Upper lobe of right lung (tissue), 1 donor: ENCODE measurements at places on chromosomes 13 and 19.

DNA sequence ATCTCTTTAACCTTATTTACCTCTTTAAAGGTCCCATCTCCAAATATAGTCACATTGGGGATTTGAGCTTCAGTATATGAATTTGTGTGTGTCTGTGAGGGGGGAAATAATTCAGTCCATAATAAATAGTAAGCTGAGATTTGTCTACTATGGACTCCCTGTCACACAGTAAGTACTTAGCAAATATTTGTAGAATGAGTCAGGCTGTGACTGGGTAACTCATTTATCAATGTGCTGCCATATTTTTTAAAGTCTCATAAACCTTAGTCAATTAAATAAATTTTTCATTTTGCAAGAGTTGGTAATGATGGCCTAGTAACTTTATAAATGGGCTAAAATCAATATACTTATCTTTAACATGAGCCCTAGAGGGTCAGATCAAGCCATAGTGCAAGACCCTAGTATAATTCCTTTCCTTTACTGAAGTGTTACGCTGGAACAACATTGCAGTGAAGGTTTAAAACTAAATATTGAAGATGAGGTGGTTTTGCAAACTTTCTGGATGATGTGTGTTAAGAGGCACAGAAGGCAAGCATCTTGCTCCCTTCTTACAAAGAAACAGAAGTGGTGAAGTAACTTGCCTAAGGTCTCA is 305.1 kb downstream of the KCNRG start:
- H3K4me1 ChIP-seq, result peaks cover 6% of the 10 kb centered on the region
- DNase-seq, result no peak
- H3K27me3 ChIP-seq, result no peaks in the 10 kb centered on the region
- no peaks in the 10 kb centered on the region for H3K36me3 ChIP-seq
- H3K4me3 ChIP-seq, result no peak overlapping the region
- no peak overlapping the region for H3K27ac ChIP-seq

GRCh38 chr19:42242069-42242511 is 312 bp downstream of the GSK3A start:
- H3K4me3 ChIP-seq, result peak overlapping the region; percentile 88
- peaks cover 32% of the 10 kb centered on the region for H3K4me1 ChIP-seq
- DNase-seq, result no peak
- H3K27ac ChIP-seq, result peak overlapping the region; percentile 87
- peaks cover 11% of the 10 kb centered on the region for H3K36me3 ChIP-seq
- no peaks in the 10 kb centered on the region for H3K27me3 ChIP-seq

DNA sequence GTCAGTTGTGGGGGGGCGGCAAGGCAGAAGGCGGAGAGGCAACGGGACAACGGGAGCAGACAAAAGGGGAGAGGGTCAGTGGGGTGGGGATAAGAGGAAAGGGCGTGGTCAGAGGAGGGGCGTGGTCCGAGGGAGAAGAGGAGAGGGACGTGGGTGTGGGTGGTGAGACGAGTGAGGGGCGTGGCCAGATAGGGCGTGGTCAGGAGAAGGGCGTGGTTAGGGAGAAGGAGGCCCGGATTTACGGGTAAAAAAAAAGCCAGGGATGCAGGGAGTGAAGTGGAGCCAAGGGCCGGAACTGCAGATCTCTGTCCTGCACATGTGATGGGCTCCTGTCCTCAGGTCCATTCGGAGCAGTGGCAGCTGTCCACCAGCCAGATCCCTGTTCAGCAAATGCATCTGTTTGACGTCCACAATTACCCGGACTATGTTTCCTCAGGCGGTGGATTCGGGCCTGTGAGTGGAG is 21.5 kb downstream of the CPT1C start:
- H3K27ac ChIP-seq, result no peak overlapping the region
- no peaks in the 10 kb centered on the region for H3K27me3 ChIP-seq
- H3K4me1 ChIP-seq, result peaks cover 3% of the 10 kb centered on the region
- H3K36me3 ChIP-seq, result no peaks in the 10 kb centered on the region
- H3K4me3 ChIP-seq, result no peak overlapping the region

DNA sequence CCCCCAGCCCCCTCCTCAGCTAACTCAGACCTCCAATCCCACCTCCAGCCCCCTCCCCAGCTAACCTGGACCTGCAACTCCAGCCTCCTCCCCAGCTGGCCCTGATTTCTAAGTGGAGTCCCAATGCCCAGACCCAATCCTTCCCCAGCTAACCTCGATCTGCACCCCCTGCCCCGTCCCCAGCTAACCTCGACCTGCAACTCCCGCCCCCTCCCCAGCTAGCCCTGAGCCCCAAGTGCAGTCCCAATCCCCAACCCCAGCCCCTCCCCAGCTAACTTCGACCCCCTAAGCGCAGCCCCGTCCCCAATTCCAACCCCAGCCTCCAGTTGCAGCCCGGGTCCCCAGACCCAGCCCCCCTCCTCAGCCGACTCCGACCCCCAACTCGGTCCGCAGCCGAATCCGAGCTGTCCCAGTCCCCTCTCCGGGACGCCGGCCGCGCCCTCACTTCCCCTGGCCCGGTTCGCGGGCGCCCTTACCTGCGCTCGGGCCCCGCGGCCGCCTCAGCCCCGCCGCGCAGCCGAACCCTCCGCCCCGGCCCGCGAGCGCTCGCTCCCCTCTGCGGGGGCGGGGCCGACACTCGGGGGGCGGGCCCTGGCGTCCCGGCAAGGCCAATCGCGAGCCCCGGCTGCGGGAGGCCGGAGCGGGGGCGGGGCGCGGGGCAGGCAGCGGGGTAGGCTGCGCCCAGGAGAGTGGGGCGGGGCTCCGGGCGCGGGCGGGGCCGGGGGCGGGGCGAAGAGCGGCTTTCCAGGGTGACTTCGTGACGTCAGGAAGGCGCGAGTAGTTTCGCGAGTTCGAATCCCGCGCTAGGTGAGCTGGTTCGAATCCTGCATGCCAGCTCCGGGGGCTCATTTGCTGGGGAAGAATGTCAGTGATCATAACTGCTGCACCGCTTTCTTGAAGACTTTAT is at the start of gene GNG7:
GNG7 (minus strand) TSS at position 525 of the 907 bp plus-strand sequence. CDS start 182,006 bp downstream, outside the sequence.
- no peaks in the 10 kb centered on the region for H3K4me1 ChIP-seq
- no peaks in the 10 kb centered on the region for H3K36me3 ChIP-seq
- H3K27ac ChIP-seq, result no peak within 1 kb of the TSS

- H3K27me3 ChIP-seq, result peaks cover 13% of the 10 kb centered on the region
- no peak overlapping the region for H3K27ac ChIP-seq
- no peaks in the 10 kb centered on the region for H3K4me1 ChIP-seq
Measured at GRCh38 chr19:17618936-17619335, 63.5 kb downstream of the COLGALT1 start.

- no peaks in the 10 kb centered on the region for H3K4me1 ChIP-seq
- no peak for DNase-seq
- H3K4me3 ChIP-seq, result no peak overlapping the region
- H3K27me3 ChIP-seq, result no peaks in the 10 kb centered on the region
- no peaks in the 10 kb centered on the region for H3K36me3 ChIP-seq
Measured at GRCh38 chr13:41145136-41145908, 12.7 kb upstream of the KBTBD6 start.

- no peak for DNase-seq
- no peak overlapping the region for H3K27ac ChIP-seq
- no peaks in the 10 kb centered on the region for H3K27me3 ChIP-seq
- H3K36me3 ChIP-seq, result no peaks in the 10 kb centered on the region
- H3K4me1 ChIP-seq, result no peaks in the 10 kb centered on the region
- no peak overlapping the region for H3K4me3 ChIP-seq
Measured at GRCh38 chr13:109381546-109382180, 404.7 kb downstream of the IRS2 start.

DNA sequence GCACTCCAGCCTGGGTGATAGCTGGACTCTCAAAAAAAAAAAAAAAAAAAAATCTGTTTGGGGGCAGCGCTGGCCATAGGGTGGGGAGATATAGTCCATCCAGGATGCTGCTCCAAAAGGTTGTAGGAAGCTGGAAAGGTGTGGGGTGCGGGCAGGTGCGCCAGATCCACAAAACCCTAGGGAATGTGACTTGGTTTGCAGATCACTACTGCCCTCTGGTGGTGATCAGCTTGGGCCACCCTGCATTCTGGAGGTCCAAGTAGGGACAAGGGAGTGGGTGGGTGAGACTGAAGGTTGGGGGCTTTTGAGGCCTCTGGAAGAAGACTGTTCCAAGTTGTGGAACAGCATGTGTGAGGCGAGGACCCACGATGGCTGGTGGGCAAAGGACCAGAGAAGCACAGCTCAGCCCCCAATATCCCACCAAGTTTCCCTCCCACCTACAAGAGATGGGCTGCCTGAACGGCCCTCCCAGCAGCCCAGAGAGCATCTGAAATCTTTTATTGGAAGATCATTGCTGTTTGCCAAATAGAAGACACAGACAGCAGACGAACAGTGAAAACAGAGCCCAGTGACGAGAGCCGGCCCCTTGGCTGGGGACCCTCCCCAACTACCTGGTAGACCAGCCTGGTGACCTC is 10.4 kb upstream of the TYK2 start:
- H3K4me3 ChIP-seq, result no peak overlapping the region
- no peak overlapping the region for H3K27ac ChIP-seq
- peak; percentile 77 for DNase-seq
- peaks cover 49% of the 10 kb centered on the region for H3K36me3 ChIP-seq

- H3K27ac ChIP-seq, result peak overlapping the region; percentile 95
- H3K36me3 ChIP-seq, result peaks cover 16% of the 10 kb centered on the region
- H3K27me3 ChIP-seq, result no peaks in the 10 kb centered on the region
Measured at GRCh38 chr13:110716247-110716515, 2.7 kb downstream of the ING1 start.

- H3K27me3 ChIP-seq, result no peaks in the 10 kb centered on the region
- no peaks in the 10 kb centered on the region for H3K36me3 ChIP-seq
Measured at GRCh38 chr13:90591927-90592268, 755.6 kb upstream of the MIR17HG start.

DNA sequence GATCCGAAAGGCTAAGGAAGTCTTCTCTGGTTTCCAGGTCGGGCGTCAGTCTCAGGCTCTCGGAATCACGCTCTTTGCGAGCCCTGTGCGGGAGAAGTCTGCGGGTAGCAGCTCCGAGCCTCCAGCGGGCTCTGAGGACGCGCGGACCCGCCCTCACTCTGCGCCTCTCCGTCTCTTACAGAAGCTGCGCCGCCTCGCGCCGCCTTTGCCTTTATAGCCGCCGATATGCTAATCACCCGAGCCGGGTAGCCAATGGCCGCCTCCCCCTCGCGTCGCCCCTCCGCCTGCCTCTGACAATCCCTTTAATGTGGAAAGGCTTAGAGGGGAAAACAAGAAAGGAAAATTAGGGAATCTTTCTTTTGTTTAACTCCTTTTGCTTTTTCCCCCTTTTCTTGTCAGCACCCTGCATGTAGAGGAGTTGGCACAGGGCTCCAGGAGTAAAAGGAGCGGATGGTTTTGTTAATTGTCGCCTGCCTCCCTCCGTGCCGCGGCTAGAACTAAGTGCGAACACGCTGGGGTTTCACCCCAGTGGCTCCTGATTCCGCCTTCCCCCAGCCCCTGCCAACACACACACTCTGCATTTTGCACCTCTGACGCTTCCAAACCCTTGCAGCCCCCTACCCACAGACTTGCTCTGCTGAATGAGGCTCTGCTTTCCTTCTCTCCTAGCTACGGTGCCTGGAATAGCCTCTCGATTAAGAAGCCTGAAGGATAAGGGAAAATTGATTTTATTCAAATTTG is at the start of gene PCDH8:
PCDH8 (minus strand) TSS at position 186 of the 741 bp plus-strand sequence. CDS start 204 bp downstream, outside the sequence.
- H3K27me3 ChIP-seq, result peaks cover 72% of the 10 kb centered on the region
- peaks cover 8% of the 10 kb centered on the region for H3K4me1 ChIP-seq
- DNase-seq, result no peak
- H3K36me3 ChIP-seq, result no peaks in the 10 kb centered on the region
- no peak within 1 kb of the TSS for H3K4me3 ChIP-seq
- no peak within 1 kb of the TSS for H3K27ac ChIP-seq

GRCh38 chr13:51806566-51806965 is 2.6 kb upstream of the DHRS12 start:
- H3K27ac ChIP-seq, result no peak overlapping the region
- no peaks in the 10 kb centered on the region for H3K27me3 ChIP-seq
- H3K4me1 ChIP-seq, result peaks cover 27% of the 10 kb centered on the region
- H3K4me3 ChIP-seq, result no peak overlapping the region
- no peak for DNase-seq

DNA sequence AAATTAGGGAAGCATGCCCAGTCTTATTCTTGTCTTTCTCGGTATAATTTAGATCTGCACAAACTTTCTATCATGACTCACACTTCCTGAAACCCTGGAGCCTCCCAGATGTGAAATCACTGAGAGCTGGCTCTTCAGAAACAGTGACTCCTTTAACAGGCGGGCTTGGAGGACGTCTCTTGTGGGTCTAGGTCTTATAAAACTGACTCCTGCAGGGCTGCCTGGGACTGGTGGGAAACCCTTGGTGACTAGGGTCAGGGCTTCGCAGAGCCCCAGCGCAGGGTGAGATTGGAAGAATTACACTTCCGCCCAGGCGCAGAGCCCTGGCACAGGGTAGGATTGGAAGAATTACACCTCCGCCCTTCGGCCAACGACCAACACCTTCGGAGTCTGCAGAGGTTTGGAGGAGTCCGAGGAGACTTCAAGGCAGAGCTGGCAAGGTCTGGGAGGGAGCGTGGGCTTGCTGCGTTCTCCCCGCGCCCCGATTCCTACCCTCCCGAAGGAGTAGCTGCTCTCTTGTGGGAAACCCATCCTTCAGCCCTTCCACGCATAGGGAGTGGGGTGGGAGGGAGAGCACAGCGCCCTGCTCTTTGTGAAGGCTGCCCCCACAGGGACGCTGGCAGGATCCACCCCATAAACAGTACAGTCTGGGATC is 43.4 kb upstream of the MAP3K10 start:
- H3K27me3 ChIP-seq, result no peaks in the 10 kb centered on the region
- no peaks in the 10 kb centered on the region for H3K36me3 ChIP-seq
- H3K4me3 ChIP-seq, result no peak overlapping the region
- no peak for DNase-seq

- no peaks in the 10 kb centered on the region for H3K36me3 ChIP-seq
- H3K27ac ChIP-seq, result no peak overlapping the region
- DNase-seq, result no peak
- H3K4me3 ChIP-seq, result no peak overlapping the region
- no peaks in the 10 kb centered on the region for H3K4me1 ChIP-seq
Measured at GRCh38 chr13:110012102-110012739, 225.8 kb upstream of the IRS2 start.

GRCh38 chr13:47549219-47549752 is 451.8 kb downstream of the SUCLA2 start:
- no peaks in the 10 kb centered on the region for H3K36me3 ChIP-seq
- H3K27ac ChIP-seq, result no peak overlapping the region
- no peak for DNase-seq
- H3K4me1 ChIP-seq, result no peaks in the 10 kb centered on the region
- no peak overlapping the region for H3K4me3 ChIP-seq

DNA sequence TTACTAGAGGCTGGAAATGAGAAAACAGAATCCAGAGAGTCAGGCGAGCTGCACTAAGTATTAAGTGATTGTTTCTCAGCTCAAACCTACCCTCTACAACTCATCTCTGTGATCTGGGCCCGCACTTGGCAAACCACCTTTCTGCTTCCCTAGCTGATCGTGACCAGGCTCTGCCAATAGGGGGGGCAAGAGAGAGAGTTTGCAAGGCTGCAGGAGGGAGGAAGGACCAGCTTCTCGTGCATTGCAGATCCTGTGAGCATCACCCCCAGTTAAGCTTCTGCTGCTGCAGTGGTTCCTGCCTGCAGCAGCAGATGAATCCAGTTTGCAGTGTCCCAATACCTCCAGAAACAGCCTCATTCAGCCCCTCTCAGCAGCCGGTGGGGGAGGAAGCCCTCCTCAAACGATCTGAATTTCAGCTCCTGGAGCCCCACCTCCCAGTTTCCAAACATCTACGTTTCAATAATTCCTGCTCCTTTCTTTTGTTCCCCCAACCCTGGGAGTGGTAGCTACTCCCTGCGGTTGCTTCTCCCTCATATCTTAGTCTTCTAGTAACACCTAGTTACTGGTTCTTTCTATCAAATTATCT is 20.0 kb downstream of the XRCC1 start:
- no peak overlapping the region for H3K27ac ChIP-seq
- H3K4me1 ChIP-seq, result no peaks in the 10 kb centered on the region
- no peak overlapping the region for H3K4me3 ChIP-seq
- peaks cover 37% of the 10 kb centered on the region for H3K36me3 ChIP-seq
- no peak for DNase-seq
- no peaks in the 10 kb centered on the region for H3K27me3 ChIP-seq

- no peaks in the 10 kb centered on the region for H3K36me3 ChIP-seq
- no peaks in the 10 kb centered on the region for H3K27me3 ChIP-seq
- H3K4me3 ChIP-seq, result no peak overlapping the region
- DNase-seq, result no peak
- no peak overlapping the region for H3K27ac ChIP-seq
Measured at GRCh38 chr13:79659121-79659521, 178.2 kb downstream of the NDFIP2 start.
